ENCODE measurements at places on chromosomes 2 and 18.
A peak's percentile ranks its signal among the peaks of the same experiment; 100 is the strongest.

DNA sequence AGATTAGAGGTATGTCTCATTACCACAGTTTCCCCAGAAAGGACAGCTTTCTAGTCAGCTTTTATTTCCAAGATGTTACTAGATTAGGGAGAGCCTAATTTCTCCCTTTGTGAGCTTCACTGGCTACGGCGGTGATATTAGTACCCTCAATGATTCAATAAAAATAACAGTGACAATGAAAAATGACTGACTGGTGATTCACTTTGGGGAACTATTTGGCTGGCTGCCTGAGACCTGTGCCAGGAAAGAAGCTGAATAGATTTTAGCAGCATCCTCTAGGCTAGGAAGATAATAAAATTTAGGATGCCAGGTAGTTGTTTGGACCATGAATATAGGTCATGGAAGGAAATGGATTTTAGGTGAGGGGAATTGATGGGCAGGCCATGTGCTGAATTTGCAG is 178.7 kb downstream of the FMNL2 start:
- peak; percentile 71 for DNase-seq

DNA sequence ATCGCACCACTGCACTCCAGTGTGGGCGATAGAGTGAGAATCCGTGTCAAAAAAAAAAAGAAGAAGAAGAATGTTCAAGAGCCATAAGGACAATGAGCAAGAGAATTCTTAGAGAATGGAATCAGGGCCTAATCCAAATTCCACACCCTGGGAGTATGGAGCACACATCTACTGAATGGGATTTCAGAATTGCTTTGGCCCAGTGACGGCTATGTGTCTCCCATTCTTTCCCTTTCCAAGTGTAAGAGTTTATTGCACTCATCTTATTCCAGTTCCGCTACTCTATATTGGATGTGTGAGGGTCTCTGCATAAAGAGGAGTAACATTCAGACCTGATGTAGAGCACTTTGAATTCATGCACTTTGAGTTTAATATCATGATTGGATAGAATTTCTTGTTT is 5.9 kb upstream of the RBM43 start:
- no peak for DNase-seq

- no peak for DNase-seq
These were observed 4.5 kb downstream of the RTN4 start for GRCh38 chr2:55045780-55046179.

DNA sequence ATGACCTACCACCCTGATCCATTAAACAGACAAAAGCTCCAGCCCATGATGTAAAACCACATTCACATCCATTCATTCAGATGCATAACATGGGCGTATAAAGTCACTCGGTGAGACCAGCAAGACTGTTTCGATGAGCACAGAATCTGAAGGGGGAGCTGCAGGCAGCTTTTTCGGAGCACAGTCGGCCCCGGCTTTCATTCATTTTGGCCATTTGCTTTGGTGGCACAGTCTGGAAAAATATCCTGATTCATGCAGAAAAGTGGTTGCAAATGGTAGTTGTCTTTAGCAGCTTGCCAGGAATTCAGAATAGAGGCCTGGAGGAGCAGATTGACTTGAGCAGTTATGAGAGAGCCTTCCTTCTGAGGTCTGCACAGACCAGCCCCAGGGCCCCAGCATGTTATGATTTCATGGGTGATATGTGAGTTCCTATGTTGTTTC is 11.2 kb downstream of the ARID5A start:
- DNase-seq = no peak

DNA sequence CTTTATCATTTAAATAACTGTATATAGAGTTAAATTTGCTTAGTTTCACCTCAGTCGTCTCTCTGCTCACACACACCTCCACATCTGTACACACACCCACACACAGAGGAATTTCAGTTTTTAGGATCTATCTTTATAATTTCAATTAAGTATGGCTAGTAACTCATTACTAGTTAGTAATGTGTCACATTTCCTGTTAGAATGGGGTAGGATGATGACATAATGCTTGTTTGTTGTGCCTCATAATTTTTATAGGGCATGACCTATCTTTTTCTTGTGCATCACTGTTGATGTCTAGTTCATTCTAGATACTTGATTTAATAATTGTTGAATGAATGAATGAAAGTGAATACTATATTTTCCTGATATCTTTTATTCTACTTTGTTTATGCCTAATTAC is 108.6 kb downstream of the AGPS start:
- peak; percentile 21 for DNase-seq

Measured in NCI-H446 treated with DMSO at 0.1 percent for 48 hours (cell line).